Activated naive CD4-positive, alpha-beta T cell (primary cell): ENCODE measurements at places on chromosomes 7 and 10.

GRCh38 chr10:109963439-109963838 lies 40.1 kb upstream of the XPNPEP1 start:
- no peak for DNase-seq

DNA sequence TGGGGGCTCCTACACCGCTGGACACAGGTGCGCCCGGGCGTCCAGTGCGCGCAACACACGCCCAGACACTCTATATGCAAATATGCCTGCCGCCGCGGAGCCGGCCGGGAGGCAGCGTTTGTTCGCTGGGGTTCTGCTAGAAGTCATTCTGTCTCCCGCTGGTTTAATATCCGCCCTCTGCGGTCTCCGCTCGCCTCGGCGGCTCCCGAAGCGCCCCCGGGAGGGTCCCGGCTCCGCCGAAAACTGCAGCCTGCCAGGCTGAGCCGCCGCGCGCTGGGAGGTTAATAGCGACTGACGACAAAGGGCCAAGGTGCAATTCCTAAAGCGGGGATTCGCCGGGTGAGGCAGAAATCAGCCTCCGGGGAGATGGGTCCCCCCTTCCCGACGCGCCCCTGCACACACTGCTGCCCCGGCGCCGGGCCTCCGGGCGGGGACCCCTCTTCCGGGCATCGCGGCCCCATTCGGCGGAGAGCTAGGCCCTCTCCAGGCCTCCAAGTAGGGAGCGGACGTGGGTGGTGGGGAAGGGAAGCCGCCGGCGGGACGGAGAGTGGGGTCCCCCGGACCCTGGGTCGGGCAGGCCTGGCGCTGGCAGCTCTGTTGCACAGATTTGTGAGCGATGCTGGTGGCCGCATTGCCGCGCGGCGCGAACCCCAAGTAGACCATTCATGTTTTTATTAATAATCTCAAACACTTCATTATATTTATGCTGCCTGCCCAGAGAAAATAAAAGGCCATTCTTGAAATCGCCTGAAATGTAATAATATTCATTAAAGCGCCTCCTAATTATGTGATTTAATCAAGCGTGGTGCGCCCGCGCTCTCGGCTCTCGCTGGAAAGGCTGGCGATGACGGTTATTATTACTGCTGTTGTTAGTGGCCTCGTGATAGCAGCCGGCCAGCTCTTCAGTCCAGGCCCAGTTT lies 9.1 kb downstream of the EN2 start:
- no peak for DNase-seq

DNA sequence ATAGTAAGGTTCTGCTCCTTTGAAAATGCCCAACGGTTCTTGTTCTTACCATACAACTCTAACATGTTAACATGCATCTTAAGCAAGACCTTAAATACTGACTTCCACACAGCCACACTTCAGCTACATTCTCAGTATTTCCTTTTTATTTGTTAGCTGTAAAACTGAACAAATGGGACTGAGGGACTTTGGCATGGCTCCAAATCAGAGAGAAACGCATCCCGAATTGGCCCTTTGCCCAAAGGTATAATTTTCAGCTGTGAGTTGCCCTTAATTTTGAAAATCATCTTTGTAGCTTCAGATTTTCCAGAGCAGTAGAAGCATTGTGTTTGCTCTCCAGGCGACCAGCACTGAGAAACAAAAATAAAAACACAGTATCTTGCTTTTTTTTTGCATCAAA lies 56.4 kb downstream of the NEUROD6 start:
- DNase-seq, result no peak

- no peak for DNase-seq
Observed at GRCh38 chr10:62907470-62908212, 91.5 kb upstream of the EGR2 start.

- no peak for DNase-seq
Observed at GRCh38 chr10:1287971-1288401, 231.8 kb downstream of the WDR37 start.

GRCh38 chr10:31962826-31963588 lies 34.4 kb upstream of the ARHGAP12 start:
- DNase-seq, result no peak

- DNase-seq, result no peak
Observed at GRCh38 chr10:27253576-27253975, 13.0 kb upstream of the ACBD5 start.

DNA sequence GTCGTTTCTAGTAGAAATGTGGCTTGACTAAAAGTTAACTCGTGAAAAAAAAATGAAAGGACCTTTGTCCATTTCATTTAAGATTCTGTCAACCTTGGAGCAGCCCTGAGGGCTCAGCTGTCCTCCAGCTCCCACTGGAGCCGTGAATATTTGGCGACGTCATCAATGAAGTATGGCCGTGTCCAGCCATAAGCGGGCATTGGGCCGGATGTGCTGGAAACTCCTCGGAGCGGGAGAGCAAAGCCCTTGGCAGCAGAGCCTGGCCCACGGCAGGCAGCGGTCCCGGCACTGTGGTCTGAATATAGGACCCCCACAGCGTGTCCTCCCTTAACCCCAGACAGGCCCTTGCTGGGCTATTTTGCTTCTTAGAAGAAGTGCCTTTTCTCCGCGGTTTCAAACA lies 50.0 kb downstream of the JAKMIP3 start:
- no peak for DNase-seq

DNA sequence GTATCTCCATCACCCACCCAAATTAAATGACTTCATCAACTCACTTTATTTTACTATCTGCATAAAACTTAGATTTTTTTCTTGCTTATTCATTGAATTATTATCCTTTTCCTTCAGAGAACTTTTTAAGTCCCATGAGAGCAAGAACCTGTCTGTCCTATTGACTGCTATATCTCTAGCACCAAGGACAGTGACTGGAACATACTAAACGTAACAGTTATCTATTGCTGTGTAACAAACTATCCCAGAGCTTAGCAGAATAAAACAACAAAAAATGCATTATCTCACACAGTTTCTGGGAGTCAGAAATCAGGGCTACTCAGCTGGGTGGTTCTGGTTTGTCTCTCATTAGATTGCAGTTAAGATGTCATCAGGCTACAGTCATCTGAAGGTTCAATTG lies 401.7 kb upstream of the AUTS2 start:
- no peak for DNase-seq

DNA sequence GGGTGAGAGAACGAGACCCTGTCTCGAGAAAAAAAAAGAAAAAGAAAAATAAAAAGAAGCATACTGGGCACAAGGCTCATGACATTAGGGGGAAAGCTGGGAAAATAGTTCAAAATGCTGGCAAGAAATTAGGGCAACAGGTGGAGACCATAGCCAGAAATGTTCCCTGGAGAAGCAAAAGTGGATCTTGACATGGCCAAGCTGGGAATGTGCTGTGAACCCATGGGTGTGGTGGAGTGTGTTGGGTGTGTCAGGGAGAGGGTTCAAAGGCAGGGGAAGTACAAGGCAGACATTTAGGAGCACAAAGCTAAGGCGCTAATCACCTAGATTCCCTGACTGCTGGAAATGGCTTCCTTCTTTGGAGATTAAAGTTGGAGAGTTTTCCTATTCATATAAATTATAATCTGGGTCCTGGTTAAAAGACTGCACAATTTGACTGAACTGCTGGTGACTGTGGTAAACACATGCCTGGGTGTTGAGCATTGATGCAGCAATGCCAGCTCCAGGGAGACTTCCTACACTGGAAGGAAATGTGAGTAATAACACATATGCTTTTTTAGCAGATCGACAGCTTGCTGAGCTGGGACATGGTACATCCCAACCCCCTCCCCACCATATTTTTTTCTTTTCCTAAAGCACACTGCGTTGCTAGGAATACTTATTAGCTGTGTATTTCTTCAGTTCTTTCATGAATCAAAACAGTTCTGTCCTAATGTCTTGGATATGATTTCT lies 70.1 kb upstream of the ARHGAP21 start:
- no peak for DNase-seq
